Fibroblast of the conjunctiva (primary cell): ENCODE measurements at places on chromosomes 6 and 20.

- no peak for DNase-seq
Observed at GRCh38 chr6:3894590-3895311, 45.6 kb downstream of the FAM50B start.

DNA sequence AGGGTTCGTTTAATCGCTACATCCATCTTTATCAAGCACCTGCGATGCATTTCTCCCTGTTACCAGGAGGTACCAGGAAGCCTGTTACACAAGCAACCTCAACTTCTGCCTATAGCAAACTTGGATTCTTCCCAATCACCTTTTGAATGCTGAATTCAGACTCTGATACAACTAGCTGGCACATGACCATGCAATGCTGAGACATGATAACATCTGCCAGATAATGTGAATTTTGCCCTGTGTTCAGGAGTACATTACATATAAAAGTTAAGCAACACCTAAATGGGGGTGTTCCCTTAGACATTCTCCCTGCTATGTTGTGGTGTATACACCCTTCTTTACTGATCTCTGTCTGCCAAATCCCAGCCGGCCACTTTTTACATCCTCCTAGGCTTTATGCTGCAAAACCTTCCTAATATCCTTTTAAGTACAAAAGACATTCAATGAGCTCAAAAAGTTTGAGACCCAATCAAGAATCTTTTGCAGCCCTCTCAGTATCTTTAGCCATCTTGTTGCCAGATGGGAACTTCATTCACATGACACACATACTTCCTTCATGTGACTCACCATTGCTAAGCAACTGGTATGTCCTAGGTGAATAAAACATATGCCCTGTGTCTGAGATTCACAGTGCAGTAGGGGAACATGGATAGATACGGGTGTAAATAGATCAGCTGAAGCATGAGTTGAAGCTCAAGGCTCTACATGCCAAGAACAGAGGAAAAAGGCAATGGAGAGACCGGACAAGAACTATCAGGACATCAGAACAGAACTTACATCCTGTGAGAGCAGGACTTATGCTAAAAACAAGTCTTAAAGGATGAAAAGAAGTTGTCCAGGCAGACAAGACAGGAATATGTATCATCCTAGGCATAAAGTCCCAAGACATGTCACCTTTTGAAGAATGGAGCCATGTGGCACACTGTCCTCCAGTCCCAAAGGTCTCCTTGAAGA lies 84.3 kb downstream of the ZHX3 start:
- DNase-seq = peak; percentile 92

- DNase-seq = no peak
Observed at GRCh38 chr20:39164642-39165041, 202.5 kb downstream of the DHX35 start.

DNA sequence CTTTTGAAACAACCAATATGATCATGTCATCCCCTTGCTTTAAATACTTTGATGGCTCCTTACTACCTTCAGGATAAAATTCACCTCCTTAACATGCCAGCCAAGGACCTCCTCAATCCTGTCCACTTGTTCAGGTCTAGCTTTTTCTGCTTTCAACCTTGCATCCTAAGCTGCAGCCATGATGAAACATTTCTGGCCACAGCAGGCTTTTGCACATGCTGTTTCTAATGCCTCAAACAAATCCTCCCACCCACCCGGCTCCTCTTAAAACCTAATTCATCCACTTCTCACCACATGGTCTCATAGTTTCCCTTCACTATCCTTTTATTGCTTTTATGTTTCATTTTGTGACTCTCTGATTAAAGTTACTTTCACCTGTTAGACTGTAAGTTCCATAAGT lies 124.6 kb downstream of the MYB start:
- DNase-seq = no peak

DNA sequence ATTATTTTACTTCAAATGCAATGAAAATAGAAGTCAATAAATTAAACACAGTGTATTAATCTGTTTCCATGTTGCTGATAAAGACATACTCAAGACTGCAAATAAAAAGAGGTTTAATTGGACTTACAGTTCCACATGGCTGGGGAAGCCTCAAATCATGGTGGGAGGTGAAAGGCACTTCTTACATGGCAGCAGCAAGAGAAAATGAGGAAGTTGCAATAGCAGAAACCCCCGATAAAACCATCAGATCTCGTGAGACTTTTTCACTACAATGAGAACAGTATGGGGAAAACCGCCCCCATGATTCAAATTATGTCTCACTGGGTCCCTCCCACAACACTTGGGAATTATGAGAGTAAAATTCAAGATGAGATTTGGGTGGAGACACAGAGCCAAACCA lies 82.2 kb downstream of the GPR63 start:
- DNase-seq = no peak

GRCh38 chr6:149961728-149962425 lies 1.9 kb upstream of the ULBP1 start:
- DNase-seq = no peak

DNA sequence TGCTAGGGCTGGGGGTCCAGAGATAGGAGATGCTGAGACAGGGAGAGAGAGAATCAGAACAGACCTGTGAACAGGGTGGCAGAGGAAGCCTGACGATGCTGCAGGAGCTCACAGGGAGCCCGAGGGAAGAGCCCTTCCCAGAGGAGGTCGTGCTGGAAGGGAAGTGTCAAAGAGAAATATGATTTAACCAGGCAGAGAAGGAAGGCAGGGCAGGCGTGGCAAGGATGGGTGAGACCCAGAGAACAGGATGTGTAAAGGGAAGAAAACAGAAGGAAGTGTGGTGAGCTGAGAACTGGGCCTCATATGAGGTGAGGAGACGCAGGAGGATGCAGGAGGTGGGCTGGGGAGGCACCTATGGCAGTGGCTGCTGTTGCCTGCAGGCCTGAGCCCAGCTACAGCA lies 105.6 kb downstream of the ZDHHC14 start:
- DNase-seq = no peak

DNA sequence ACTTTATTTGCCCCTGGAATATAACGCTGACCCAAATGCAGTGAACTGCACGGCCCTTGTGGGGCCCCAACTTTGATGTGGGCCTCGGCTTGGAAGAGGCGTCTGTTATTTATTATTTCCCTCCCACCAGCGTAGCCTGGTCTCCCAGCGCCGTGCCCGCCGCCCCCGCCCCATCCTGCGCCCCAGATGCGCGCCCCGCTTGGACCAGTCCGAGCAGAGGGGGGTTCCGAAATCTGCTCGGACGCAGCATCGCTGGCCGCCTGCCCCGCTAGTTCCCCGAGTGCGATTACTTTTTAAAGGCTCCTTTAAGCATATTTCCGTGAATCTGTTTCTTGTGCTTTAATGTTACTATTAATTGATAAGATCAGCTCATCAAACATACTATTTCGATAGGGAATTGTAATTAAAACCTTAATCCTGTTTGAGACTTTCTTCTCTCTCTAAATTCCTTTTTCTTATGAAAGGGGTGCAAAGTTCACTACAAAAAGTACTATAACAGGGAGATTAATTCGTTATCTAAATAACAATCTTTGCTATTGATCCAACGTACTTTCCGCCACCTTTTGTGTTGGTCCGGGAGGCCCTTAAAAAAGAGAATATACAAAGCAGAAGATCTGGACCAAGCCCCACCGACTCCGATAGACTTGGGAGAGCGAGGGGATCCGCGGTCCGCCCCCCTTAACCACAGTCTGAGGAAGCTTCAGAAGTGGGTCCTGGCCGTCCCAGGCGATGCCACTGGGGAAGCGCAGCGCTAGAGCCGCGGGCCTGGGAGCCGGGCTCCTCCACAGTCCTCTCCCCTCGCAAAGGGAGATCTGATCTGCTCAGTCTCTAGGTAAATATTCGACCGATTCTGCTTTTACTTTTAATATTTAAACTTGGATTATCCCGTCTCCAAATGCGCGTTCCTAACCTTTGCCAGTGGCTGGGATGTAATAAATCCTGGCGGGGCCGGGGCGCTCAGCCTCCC lies 10.2 kb downstream of the POU3F2 start:
- no peak for DNase-seq

DNA sequence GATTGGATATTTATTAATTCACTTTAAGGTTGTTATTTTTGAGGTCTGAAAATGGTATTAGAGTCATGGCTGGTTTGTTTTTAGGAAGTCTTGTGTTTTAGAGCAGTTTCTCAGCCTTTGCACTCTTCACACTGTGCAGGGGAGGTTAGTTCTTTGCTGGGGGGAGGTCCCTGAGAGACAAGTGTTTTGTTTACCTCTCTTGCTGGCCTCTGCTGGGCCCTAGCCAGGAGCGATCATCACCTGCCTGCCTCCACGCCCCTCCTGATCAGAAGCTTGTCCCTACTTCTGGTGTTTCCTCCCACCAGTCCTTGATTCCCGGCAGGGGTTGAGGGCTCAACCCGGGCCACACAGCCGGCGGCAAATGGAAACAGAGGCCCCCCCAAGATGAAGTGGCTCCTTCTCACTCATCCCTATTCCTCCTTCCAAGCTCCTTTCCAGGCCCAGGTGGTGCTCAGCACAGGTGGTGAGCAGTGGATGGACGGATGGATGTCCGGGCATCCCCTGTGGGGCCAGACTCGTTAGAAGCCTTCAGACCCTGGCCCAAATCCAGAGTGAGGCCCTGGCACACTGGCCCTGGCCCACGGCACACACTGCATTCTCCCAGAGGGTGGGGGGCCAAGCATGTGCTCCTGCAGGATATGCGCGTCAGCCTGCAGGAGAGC lies 51.3 kb downstream of the GRM4 start:
- no peak for DNase-seq
